ENCODE measurements at places on chromosomes 1 and 21.

DNA sequence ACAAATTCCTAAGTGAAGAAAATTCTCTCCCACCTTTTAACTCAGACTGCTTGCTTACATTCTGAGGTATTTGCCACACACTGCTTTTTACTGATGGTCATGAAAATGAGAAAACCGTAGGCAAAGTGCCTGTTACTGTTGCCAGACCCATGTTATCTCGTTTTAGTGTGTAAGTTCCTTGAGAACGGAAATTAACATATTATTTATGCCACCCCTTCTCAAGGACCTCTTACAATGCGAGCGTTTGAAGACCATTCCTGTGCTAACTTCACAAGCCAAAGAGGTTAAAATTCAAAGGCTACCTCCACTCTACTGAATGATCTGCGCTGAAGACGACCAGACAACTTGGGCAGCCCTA, 509 bp downstream of the NVL start:
- no peak for DNase-seq

GRCh38 chr21:27388825-27389224, 421.9 kb upstream of the ADAMTS5 start:
- no peak for DNase-seq

GRCh38 chr21:34201001-34201400, 127.6 kb downstream of the MRPS6 start:
- DNase-seq, result no peak

DNA sequence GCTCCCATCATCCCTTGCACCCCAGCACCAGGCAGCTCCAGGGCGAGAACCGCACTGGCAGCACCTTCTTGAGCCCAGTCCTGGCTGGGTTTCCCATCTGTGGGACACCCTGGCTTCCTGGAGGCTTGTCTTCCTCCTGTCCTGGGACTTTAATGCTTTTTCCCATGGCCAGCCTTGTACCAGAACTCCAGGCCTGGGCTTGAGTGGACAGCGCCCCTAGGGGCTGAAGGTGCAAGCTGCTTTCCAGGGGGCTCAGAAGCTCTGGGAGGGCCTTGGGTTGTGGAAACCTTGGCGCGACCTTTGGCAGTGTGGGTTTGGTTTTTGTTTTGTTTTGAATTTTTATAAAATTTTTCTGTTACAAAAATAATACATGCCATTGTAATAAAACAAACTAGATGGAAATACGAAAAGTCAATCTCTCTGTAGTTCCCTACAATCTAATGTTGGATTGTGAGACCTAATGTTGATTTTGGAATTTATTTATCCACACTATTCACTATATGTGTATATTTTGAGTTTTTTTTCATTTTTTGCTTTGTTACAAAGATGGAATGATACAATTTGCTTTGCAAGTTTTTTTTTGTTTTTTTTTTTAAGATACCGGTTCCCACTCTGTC, 33.8 kb upstream of the RPL11 start:
- peak; percentile 72 for DNase-seq

- no peak for DNase-seq
Measured at GRCh38 chr1:17023573-17023972, 11.8 kb upstream of the ATP13A2 start.

DNA sequence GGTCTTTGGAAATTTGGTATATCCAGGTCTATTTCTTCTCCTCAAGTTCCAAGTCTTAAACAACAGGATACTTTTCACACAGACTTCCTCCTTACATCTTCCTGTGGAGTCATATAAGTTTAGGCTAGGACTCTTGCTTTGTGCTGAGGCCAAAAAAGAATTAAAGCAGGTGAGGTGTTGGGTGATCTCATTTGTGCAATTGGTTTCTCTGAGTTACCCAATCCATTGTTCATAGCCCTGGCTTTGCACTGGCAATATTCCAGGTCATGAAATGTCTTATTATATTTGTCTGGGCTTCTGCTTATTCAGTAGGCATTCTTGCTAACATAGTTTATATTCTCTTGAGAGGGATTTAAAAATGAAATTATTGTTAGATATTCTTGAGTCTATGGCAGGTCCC, 14.1 kb upstream of the KIAA0040 start:
- no peak for DNase-seq

DNA sequence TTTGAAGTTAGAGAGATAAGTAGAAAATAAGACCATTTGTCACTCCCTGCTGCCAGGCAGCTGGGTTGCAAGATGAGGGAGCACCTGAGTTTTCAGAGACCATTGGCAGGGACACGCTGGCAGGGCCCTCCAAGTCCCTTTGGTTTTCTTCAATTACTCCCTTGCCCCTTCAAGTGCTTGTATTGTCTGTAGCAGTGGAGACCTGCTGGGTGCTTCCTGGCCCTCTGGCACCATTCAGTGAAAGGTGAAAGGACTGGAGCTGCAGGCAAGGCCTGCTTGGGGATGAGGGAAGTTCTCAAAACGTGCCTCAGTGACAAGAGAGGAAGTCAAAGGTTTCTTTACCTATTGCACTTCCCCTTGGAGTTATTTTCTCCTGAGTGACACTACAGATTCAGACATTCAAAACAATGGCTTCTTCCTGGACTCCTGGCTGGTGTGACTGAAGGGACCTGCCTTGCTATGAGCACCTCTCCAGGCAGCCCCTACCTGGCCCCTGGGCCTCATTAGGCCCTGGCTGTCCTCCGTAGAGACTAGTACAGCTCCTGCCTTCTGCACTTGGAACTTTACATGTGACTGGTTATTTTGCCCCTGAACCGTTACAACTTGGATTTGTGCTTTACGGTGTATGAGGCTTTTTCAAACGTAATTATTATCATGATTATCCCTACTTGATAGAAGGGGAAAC, 100.1 kb downstream of the C1orf21 start:
- DNase-seq, result no peak

DNA sequence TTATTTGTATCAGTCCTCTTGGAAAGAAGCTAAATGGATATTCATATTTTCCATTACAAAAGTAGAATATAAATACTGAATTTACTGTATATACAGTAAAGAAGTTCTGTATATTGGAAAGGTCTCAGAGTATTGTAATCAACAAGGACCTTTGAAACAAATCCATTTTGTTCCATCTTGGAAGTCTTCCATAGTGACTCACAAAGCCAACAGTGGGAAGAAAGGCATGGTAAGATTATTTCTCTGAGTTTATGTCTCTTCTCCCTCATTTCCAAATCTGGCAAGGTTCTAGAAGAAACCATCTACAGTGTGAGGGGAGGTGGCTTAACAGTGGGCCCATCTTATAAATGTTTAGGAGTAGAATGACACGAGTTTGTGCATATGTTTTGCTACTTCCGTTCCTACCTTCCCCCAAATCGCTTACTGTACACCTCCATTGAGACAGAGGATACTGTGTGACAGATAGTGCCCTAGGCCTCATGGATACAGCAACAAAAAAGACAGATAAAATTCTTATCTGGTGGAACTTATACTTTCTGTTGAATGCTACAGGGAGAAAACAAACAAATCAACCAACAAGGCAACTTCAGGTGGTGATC, 22.1 kb upstream of the SSX2IP start:
- no peak for DNase-seq

- DNase-seq, result peak; percentile 49
Measured at GRCh38 chr21:29697555-29698193, 242.1 kb downstream of the GRIK1 start.

DNA sequence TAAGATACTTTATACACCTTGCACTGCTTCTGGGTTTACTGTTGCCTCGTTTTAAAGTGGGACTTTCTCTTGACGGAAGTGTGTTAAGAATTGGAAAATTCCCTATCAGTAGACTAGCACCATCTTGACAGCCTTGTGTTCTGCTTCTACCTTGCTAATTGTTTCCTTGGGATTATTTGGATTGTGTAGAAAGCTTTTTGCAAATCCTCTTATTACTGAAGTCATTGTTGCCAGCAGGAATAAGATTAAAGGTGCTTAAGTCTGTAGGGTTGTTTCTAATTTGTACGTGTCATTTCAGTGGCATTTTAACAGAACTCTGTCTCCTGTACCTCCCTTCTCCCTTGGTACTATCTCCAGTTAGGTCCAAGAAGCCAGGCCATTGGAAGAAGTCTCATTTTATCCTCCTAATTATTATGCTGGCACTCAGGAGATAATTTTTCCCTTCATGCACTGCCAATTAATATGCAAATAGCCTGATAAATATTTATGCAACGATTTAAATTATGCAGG, 107.7 kb downstream of the POU2F1 start:
- no peak for DNase-seq

GRCh38 chr21:42989816-42990650, 15.7 kb downstream of the PKNOX1 start:
- no peak for DNase-seq
